Right forelimb (tissue), 1 donor: ENCODE measurements at places on chromosomes 12 and 14.

GRCh38 chr12:108694812-108695278, 36.5 kb downstream of the CORO1C start:
- no peak for DNase-seq

DNA sequence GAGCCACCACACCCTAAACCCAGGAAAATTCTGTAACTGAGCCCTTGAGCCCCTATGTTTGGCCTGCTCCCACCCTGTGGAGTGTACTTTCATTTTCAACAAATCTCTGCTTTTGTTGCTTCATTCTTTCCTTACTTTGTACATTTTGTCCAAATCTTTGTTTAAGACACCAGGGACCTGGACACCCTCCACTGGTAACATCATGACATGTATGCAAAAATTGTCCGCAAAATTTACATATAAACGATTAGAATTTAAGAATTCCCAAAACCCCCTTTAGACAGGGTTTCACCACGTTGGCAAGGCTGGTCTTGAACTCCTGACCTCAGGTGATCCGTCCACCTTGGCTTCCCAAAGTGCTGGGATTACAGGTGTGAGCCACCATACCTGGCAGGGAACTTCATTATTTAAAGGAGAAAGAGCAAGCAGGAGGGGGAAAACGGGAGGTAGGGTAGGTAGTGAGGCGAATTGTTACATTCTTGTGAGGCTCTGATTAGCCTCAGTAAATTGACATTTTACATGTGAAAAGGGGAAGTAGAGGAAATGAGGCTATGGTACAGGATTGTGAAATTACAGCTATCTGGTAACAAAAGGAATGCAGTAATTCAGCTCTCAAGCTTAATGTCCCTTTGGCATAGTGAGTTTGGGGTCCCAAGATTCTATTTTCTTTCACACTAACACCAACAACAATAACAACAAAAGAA, 27.6 kb downstream of the TUBA1A start:
- DNase-seq: no peak

DNA sequence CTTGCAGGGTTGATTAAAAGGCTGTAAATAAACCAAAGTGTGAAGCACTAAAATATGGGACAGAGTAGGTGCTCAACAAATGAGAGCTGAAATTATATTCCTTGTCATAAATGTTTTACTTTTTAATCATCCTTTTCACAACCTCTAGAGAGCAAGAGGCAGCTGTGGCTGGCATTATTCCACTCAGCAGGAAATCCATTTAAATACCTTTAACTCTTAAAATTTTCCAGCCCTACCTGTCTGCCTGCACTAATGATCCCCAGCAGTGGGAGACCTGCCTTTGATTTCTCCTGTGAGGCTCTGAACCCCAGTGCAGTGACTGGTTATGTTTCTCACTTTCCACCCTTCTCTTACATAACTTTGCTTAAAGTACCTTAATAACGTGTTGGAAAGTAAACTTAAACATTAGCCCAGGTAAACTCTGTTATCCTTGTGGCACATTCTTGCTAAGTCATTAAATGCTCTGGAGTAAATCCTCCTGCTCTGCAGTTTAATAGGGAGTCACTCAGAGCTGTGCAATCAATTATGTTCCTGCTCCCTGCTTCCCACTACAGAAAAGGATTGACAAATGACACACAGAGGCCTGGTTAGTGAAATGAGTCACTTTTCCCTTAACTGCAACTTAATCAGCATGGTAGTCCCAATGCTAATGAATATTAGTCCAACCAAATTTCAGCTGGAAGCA, 755.7 kb upstream of the USP15 start:
- DNase-seq: no peak

GRCh38 chr12:122886851-122887818, 8.8 kb downstream of the VPS37B start:
- DNase-seq: no peak

- no peak for DNase-seq
These were observed 54.4 kb upstream of the BTG1 start for GRCh38 chr12:92199819-92200576.
